Stimulated activated CD4-positive, alpha-beta T cell treated with anti-CD3 and anti-CD28 coated beads, Interleukin-1b, Interleukin-23, amount 100 ng/mL, for 4 hours (primary cell): ENCODE measurements at places on chromosomes 5 and 9.

DNA sequence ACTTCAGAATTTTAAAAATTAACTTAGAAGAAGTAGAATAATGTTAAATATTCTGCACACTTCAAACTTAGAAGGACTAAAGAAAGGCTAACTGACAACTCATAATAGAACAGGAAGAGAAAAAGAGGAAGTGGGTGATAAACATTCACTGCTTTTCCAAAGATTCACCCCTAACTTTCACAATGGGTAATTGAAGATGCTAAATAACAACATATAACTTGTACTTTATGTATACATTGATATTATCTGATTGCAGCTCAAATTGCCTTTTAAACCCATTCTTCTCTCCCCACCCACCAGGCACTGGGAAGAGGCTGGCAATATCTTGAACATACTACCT, 376.6 kb downstream of the EFNA5 start:
- no peak for DNase-seq

- DNase-seq: no peak
Observed at GRCh38 chr9:16417161-16417560, 453.3 kb downstream of the BNC2 start.

DNA sequence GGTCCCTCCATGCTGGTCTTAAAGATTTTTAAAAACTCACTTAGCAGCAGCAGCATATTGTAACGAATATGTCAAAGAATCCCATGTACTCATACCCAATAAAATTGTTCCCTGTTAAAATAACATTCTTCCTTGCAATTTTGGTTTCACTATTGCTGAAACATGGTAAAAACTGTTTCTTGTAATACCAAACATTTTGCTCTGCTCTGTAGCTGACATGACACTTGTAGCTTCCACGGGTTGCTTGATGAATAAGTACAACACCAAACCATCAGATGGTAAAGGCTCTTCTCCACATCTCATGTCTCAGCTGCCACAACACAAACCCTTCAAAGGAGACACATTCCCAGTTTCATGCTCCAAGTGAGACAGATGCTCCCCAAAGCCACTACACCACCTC, 180.7 kb upstream of the PTGER4 start:
- no peak for DNase-seq

DNA sequence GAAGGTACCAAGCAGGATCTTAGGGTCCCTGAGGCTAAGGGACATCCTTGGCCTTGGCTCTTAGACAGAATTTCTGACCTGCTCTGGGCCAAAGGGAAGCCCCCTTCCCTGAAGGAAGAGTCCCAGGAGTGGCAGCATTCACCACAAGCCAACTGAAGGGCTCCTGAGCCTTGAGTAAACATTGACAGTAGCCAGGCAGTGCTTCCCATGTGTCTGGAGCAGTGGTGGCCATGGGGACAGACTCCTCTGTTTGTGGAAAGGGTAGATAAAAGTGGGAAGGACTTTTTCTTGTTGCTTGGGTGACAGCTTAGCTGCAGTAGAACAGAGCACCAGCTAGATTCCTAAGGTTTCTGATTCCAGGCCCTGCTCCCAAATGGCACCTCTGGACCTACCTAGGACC, 61.4 kb upstream of the VLDLR start:
- no peak for DNase-seq

DNA sequence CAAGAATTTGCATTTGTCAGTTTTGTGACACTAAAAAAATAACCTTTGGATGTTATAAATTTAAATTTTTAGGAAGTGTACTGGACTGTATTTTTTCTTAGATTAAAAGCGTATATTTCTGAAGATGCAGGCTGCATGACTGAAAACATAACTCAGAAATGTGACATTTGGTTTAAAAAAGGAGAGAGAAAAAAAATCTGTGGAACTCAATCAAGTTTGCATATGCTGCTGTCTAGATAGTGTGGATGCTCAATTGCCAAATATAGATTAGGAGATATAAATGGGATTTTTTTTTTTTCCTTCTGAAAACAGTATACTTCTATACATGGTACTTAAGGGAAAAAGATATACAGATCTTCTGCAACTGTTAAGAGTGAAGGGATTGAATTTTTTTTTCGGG, 402.3 kb downstream of the TAF11L14 start:
- no peak for DNase-seq

DNA sequence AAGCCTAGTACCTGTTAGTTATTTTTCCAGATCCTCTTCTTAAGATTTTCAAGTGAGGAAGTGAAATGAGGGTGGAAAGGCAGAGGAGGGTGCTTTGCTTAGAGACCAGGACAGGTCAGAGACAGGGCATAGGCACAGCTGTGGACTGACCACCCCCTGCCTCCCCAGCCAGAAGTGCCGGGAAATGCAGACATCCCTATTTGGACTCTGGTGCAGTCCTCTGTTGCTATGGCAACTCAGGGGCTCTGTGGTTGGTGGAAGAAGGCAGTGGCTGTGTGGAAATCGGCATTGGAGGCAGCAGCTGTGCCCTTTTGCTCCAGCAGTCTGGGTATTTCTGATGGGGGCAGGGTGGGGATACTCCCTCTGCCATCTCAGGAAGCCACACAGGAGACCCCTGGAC, 43.3 kb upstream of the NDFIP1 start:
- no peak for DNase-seq

DNA sequence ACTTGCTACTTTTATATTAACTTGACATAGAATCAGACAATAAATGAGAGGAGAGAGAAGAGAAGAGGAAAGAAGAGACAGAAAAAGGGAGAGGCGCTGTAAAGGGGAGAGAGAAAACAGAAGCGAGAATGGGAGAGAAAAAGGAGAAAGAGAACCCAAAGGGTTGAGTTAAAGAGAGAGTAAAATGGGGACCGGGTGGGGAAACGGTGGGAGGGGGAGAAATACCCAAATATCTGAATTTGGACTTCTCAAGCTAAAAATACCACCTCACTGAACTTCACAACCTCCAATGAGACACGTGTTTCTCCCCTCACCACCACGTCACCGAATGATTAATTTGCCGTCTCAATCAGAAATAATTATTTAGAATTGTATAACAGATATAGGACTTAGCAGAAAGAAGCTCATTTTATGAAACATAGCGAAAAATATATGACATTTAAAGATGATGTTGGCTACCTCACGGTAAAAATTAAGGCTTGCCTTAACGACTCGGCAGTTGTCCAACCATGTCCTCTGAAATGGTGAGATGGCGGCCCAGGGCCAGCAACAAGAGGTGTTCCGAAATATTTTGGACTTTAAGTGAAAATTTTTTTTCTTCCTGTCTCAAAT, 204.1 kb downstream of the MEF2C start:
- DNase-seq: no peak

GRCh38 chr5:130571076-130571475, 594.0 kb downstream of the HINT1 start:
- no peak for DNase-seq

DNA sequence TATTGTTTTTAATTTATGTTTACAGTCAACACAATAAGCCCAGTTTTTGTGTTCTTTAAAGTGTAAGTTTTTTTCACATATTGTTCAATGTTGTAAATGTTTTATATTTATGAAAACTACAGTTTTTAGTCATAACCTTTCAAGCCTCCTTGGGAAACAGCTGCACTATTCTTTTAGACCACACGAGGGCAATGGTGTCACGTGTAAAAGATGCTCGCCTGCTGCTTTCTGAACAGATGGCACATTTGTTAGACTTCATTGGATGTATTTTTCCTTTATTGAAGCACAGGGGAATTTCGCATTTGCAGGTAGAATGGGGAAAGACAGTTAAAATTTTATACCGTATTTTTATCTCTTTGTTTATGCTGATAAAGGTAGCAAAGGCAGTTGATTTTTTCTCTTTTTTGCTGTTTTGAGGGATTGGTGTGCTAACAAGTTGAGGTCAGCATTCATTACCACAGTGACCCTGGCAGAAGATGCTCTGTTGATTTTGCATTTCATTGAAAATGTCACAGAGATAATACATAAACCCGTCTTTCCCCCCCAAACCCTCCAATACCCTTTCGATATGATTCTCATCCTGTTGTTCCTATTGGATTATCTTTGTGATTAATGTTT, 59.0 kb downstream of the MAT2B start:
- DNase-seq: peak; percentile 33

GRCh38 chr5:42791151-42791550, 20.5 kb downstream of the SELENOP start:
- no peak for DNase-seq

- DNase-seq: no peak
Observed at GRCh38 chr5:73692166-73692640, 66.2 kb downstream of the ARHGEF28 start.

GRCh38 chr9:118568704-118569103, 800.5 kb downstream of the BRINP1 start:
- DNase-seq: no peak

GRCh38 chr9:27042476-27042875, 37.0 kb upstream of the LRRC19 start:
- no peak for DNase-seq

DNA sequence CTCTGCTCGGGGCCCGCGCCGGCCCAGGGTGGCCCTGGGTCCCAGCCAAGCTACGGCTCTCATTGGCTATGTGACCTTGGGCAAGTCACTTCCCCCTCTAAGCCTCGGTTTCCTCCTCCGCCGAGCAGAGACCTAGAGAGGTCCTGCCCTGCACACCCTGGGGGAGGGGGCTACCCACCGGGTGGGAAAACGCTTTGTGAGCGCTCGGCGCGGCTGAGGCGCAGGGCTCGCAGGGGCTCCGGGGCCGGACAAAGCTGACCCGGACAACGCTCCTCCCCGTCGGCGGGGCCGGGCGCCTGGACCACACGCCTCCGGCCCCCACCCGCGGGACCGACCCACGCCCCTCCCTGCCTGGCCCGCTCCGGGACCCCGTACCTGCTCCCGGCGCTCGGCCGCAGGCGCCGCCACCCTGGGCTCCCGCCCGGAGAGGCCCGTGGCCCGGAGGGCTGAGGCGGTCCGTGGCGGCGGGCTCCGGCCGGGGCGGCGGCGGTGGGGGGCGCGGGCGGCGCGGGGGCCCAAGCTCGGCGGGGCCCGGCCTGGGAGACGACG, 85.7 kb upstream of the MELK start:
- peak; percentile 8 for DNase-seq

DNA sequence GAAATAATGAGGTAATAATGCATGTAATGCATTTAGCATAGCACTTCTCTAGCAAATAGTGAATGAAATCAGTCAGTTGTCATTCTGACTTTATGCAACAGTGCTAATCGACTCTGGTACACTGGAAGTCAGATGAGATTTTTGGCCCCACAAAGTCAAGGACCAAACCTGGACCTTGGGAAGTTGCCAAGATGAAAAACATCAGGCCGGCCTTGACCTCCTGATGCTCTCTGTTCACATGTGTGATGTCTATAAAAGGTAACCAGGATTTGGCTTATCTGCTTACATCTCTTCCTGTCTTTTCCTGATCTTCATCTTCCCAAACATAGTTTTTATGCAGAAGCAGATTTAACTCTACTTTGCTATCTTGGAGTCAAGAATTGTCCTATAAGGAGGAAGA, 39.5 kb downstream of the SLC22A5 start:
- DNase-seq: no peak

GRCh38 chr9:134757216-134757975, 115.8 kb downstream of the COL5A1 start:
- no peak for DNase-seq

GRCh38 chr5:37212096-37212495, 37.1 kb downstream of the CPLANE1 start:
- DNase-seq: no peak
